NCI-H524 (cell line): ENCODE measurements at places on chromosomes 1 and 21.

GRCh38 chr1:92511541-92511940 lies 24.8 kb upstream of the GFI1 start:
- DNase-seq = no peak

- no peak for DNase-seq
Observed at GRCh38 chr1:100481303-100481702, 56.6 kb upstream of the GPR88 start.

DNA sequence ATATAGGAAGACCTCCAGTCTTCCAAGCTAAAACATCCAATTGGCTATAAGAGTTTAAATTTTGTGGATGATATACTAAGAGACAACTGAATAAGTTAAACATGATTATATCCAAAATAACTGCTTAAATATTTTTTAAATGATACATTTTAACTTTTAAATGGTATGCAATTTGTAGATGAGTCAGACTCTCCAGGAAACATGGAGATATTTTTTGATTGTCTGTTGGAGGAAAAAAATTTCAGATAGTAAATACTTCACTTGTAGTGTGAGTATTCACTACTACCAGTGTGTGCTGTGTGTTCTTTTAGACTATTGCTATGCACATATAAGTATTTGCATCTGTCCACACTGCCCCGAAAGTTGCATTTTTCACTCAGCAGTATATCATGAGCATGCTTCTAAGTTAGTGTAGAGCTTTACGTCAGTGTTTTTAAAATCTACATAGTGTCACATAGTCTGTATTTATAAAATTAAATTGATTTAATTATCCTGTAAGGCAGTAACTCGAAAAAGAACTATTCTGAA lies 91.1 kb downstream of the USP25 start:
- DNase-seq = no peak

DNA sequence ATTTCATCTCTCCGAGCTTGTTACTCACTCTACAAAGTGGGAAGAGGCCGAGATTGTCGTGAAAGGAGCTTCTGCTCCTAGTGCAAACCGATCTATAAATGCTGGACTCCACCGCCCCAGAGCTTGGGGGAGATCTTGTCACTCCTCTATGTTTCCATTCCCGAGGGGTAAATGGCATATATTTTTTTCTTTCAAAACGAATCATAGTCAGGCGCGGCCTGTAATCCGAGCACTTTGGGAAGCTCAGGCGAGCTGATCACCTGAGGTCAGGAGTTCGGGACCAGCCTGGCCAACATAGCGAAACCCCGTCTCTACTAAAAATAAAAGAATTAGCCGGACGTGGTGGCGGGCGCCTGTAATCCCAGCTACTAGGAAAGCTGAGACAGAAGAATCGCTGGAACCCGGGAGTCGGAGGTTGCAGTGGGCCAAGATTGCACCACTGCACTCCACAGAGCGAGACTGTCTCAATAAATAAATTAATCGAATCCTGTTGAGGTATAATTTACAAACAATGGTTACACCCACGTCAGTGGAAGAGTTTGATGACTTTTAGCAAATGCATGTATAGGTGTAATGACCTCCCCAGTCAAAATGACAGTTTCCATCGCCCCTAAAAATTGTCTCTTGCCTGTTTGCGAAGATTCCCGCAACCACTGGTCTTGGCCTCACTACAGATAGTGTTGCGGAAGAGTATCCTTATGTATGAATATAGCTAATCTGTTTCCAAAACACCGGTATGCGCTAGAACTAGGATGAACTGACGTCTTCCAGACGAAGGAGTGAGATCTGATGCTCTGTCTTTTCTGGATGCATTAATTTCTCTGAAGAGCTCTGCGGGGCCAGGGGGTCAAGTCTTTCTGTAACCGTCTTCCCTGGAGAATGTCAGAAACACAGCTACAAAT lies 840 bp upstream of the HEATR1 start:
- no peak for DNase-seq

DNA sequence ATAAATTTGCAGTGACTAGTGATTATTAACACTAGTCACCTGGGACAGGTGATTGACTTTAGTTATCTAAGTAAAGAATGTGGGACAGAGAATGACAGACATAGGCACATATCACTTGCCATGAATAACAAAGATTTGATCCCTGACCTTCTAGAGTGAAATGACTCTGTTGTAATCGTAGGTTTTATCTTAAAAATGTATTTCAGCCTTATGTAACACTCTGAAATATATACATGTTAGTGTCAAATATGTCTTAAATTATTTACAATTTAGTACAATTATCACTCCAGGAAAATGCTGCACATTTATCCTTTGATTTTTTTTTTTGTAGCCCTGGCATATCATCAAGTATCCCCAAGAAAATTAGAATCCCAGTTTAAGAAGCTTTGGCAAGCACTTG lies 186.4 kb upstream of the PTGFR start:
- DNase-seq = no peak

- no peak for DNase-seq
Observed at GRCh38 chr1:244350027-244350426, 101.7 kb downstream of the ADSS2 start.

- DNase-seq = peak; percentile 4
Observed at GRCh38 chr1:53450225-53450624, 9.0 kb upstream of the DMRTB1 start.

DNA sequence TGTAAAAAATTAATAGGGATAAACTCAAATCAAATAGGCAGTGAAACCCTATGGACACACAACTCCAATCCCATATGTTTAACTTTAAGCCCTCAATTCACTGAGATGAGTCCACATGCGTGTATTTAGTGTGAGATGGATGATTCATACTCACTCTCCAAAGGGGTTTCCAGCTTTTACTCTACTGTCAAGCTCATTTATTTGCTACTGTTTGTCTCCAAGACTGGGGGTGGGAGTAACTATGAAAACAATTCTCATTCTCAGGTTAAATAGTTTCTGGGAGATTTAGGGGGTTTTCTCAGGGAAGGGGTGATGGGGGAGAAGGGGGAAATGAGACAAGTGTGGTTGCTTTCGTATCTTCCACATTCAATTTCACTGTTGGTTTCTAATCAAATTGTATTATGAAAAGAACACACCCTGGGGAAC lies 2.7 kb downstream of the RAB29 start:
- DNase-seq = no peak

- no peak for DNase-seq
Observed at GRCh38 chr1:30322859-30323257, 400.5 kb downstream of the MATN1 start.

DNA sequence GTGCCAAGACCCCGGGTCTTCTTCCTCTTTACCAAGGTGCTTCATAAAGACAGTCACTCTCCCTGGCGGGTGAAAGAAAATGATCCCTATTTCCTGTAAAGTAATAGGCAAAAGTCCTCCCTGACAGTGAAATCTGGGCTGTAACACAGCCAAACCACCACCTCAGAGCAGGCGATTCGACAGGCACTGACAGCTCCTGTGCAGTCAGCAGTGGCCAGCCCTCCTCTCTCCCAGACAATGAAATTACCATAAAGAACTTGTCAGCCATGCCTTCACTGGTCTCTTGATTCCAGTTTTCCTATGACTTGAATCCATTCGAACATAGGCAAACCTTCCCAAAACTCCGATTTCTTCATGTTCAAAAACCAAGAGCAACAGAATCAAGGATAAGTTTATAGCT lies 492.2 kb upstream of the DAB1 start:
- DNase-seq = no peak

- DNase-seq = no peak
Observed at GRCh38 chr1:244381878-244382565, 69.7 kb downstream of the ADSS2 start.
